ENCODE measurements at places on chromosomes 6 and 20.

DNA sequence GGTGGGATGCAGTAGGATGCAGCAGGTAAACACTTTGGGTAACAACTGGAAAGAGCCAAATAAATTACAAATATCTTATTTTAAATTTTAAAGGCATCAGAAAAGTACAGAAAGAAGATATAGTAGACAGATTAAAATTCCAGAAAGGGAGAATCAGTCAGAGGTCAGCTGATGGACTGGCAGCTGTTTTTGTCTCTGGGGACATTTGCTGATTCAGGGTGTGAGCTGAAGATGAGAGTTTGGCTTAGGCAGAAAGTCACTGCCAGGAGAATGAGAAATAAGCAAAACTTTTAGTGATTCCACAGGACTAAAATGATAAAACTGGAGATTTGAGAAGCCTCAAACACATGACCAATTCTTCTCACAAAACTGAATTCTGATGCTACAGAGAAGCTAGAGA, 39.5 kb downstream of the AHI1 start:
- no peak for DNase-seq

DNA sequence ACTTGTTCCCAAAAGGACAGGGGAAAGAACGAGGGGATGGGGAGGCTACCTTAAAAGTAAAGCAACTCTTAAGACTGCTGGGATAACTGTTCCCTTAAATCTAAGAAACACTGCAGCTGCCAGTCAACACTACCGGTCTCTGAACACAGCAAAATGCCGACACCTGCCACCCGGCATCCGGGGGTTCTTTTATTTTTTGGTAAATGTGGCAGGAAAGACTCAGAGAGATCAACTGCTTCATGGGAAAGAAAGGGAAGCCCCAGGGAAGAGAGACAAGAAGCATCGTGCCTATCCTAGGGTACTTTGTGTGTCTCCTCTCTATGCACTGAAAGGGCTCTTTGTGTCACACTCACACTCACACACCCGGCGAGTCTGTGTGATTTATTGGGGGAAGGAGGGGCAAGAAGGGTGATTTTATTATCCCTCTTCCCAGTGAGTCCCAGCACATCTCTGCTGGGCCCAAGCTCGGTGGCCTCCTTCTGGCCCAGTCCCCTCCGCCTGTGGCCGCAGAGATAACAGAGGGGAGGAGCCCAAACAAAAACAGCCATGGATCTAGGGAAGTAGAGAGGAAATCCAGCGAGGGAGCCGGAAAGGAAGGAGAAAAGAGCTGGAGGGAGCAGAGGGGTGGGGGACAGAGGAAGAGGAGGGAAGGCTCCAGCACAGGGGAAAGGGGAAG, 1.4 kb downstream of the FYN start:
- DNase-seq = peak; percentile 48

DNA sequence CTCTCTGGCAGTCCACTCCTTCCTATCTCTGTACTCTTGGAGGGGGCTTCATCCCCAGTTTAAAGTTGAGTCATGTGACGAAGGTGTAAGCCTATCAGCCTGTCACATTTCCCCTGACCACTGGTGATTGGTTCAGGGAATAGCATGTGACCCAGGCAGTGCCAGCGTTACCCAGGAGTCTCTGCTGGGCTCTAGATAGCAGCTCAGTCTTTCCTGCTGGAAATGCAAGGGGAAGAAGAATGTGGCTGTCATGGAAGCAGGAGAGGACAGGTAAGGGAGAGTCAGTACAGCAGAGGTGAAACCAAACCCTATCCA, 35.6 kb upstream of the NFATC2 start:
- DNase-seq = no peak

GRCh38 chr6:40160826-40161225, 226.6 kb upstream of the MOCS1 start:
- DNase-seq = no peak

DNA sequence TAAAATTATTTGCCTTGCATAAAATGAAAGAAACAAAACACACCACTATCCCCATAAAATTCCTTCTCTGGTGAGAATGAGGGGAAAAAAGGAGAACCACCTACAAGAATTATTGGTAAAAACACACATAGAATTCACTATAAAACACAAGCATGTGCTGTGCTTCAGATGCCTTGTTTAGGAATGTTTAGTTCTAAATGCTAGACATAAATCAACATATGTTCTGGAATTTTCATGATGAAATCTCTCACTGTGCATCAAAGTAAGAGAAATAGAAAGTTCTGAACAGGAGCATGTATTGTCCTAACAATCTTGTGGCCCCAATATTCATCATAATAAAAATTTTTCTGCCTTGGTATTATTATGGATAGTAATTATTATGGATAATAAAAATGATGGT, 111.0 kb downstream of the PLCB4 start:
- DNase-seq = no peak

- no peak for DNase-seq
These were observed 35.9 kb upstream of the HLA-G start for GRCh38 chr6:29791786-29792122.

DNA sequence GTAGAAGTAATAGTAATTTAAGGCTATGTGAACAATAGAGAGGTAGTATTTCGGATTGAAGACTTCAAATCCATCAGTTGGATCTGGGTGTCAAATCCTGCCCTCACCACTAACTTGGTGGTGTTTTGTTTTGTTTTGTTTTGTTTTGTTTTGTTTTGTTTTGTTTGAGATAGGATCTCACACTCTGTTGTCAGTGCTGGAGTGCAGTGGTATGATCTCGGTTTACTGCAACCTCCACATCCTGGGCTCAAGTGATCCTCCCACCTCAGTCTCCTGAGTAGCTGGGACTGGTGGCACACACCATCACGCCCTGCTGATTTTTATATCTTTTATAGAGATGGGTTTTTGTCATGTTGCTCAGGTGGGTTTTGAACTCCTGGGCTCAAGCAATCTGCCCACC, 129.4 kb upstream of the ZNF217 start:
- DNase-seq = no peak

DNA sequence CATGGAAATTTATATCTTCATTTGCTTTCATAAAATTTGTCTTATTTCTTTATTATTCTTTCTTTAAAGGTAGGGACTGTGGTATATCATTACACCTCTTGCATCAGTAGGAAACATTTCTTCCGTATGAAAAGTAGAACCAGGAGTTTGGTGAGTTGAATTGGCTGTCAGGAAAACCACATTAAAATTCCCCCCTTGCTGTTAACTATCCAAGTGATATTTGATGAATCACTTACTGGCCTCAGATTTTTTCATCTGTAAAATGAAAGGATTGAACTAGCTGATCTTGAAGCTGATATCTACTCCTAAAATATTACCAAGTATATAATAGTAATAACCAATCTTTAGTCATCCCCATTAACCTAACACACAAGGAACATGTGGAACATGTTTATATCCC, 460.9 kb downstream of the GJA1 start:
- no peak for DNase-seq

GRCh38 chr6:98579941-98580340, 254.4 kb upstream of the POU3F2 start:
- peak; percentile 19 for DNase-seq

- DNase-seq = no peak
These were observed 57.2 kb downstream of the ERMARD start for GRCh38 chr6:169808608-169808967.

DNA sequence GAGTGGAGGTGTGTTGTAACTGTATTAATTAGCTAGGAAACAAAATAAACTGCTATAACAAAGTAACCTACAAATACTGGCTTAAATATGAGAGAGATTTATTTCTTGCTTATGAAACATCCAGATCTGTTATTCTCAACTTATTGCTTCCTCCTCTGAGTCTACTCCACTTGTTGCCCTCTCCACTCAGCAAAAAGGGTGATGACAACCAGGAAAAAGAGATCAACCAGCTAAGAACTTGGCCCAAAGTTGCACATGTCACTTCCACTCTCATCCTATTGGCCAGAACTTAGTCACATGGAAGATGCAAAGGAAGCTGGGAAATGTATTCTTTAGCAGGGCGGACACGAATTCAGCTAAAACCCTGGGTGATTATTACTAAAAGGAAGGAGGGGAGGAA, 5.2 kb upstream of the TP53RK start:
- DNase-seq = peak; percentile 31

DNA sequence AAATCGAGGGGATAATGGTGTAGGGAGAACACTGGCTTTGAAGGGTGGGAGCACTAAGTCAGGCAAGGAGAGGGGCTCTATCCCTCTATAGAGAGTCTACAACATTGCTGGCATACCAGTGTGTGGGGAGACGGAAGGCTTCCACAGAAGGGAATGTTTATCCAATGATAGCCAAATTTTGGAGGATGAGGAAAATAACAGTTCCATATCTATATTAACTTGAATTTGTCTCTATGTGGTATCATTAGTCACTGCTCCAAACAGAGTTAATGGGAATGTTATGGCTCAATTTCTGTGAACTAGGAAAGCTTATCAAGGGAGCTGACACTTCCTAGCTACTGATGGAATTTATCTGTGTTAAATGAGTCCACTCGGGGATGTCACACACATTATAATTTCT, 208.9 kb upstream of the PHACTR1 start:
- no peak for DNase-seq

GRCh38 chr6:1678201-1678600, 68.5 kb downstream of the FOXC1 start:
- no peak for DNase-seq

GRCh38 chr6:168972128-168972527, 281.5 kb downstream of the THBS2 start:
- no peak for DNase-seq

DNA sequence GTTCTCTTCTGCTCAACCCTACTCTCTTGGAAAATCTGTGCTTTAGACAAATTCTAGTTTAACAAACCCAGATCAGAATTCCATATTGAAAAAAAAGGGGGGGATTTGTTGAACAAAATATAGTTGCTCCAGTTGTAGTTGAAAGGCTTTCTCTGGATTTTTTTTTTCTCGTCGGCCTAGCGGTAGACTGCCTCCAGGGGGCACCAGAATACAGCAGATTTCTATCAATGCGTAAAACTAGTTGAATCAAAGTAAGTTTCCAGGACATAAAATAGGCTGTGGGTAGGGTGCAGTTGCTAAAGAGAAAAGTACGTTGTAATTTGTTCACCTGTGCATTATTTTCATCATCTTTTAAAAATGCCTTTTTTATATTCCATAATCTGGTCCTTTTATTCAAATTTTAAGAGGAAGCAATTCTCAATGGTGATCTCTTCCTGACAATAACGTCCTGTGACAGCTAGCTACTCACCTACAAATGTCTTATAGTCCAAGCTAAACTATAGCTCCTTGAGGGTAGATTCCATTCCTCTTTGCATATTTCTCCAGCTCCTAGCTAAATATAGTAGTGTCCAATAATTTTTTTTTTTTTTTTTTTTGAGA, 105.4 kb downstream of the PERP start:
- DNase-seq = peak; percentile 55

- DNase-seq = no peak
These were observed 40.4 kb upstream of the SGK1 start for GRCh38 chr6:134358320-134358719.

DNA sequence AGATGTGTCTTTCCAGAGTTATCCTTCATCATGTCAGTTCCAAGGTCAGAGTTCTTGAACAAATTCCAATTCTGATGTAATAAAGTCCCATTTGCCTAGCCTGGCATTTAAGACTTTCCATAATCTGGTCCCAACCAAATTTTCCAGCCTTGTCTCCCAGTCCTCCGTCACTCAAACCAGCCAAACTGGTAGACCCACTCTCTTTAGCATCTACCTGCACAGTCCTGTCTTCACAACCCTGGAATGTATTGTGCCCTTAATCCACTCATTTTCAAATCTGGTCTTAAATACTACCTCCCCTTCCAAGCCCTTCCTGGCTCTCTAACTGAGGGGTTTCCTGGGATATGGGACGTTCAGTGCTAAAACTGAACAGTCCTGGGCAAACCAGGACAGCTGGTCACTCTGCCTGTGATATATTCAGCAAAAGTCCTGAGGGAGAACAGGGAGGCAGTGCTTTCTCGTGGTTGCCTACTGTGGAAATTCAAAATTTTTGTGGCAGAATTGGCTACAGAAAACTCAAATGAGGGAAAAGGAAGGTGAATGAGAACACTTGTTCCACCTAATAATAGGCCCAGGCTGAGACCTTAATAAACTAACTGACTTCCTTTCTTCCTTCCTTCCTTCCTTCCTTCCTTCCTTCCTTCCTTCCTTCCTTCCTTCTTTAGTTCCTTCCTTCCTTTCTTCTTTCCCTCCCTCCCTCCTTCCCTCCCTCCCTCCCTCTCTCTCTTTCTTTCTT, 10.8 kb upstream of the AKAP7 start:
- DNase-seq = no peak

GRCh38 chr6:90222008-90222407, 74.6 kb downstream of the BACH2 start:
- no peak for DNase-seq

DNA sequence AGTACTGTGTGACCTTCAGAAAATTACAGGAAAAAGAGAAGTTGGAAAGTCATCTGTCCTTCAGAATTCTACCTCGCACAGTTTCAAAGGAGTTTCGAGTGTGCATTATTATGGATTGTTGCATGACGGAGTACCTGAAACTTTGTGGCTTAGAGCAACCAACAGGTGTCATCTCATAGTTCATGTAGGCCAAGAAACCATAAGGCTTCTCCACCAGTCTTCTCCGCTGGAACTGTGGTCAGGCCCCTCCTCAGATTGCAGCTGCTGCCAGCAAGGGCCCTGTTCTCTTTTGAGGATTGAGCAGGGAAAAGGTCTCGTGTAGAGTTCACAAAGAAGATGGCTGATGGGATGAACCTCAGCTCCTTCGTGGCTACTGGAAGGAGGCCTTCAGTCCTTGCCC, 151.2 kb upstream of the THBS2 start:
- no peak for DNase-seq

DNA sequence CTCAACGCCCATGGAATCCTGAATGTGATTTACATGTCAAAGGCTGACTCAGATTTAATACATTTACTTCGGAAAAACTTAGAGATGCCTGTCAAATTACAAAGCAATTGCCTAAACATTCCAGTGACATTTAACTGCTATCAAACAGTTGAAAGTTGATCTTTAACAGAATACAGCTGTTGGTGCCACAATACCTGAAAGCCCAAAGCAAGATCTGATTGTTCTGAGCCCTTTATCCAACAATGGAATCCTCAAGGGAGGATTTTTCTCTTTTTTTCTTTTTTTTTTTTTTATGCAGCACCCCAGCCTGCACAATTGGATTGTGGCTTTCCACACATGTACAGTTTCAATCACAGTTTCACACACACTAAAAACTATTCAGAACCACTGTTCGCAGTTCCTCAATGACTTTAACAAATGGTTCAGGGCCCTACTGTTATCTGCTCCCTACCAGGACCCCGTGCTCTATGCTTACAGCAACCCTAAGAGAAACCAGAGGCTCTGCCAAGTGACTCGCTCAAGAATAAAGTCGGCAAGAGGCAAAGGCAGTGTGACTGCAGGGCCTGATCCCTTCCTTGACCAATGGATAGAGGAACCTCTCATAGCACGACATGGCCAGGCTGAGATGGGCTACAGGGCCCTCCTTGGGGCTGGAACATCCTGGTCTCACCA, 33.3 kb downstream of the EPB41L2 start:
- DNase-seq = peak; percentile 25

- DNase-seq = peak; percentile 13
These were observed 9.1 kb downstream of the MAPK13 start for GRCh38 chr6:36139431-36139830.
